ENCODE measurements at places on chromosomes 11 and 22.

DNA sequence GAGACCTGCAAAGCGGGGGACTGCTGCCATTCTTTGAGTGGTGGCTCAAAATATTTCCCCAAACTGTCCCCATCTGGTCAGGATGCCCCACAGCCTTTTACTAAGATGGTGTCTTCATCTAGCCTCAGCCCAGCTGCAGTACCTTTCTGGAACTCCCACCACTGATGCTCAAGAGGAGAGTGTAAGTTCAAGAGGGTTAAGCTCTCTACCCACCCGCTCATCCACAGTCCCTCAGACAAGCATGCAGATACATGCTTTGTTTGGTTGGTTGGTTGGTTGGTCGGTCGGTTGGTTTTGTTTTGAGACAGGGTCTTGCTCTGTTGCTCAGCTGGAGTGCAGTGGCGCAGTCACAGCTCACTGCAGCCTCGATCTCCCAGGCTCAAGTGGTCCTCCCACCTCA is 14.5 kb upstream of the CAVIN3 start:
- DNase-seq, result no peak

- peak; percentile 45 for DNase-seq
Measured at GRCh38 chr22:20117633-20118299, 740 bp upstream of the TRMT2A start.

- peak; percentile 42 for DNase-seq
Measured at GRCh38 chr22:33658775-33659174, 261.5 kb downstream of the LARGE1 start.

- no peak for DNase-seq
Measured at GRCh38 chr11:132980670-132981069, 551.6 kb downstream of the OPCML start.

DNA sequence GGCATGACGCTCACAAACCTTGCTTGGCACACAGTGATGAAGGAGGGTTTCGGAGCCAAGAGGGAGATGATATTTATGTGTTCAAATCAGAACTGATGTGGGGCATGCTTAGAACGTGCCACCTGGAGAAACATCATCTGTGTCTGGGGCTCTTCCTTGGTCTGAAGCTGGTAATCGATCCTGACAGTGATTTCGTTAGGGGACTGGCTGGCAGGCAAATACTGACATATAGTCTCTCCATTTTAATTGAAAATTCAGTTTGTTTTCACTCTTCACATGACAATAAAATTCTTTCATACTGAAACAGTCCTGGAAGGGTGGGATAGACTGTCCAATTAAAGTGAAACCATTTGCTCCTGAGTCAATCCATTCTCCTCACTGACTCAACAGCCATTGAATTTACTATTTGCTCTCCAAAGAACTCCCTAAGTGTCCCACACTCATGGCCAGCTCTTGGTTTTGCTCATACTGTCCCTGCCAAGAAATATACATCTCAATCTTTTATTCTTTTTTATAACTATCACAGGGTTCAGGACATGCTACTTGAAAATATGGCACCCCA is 134.8 kb downstream of the TRPC6 start:
- no peak for DNase-seq

GRCh38 chr11:63951779-63952536 is 13.2 kb downstream of the NAA40 start:
- no peak for DNase-seq

- no peak for DNase-seq
Measured at GRCh38 chr22:27576815-27577573, 224.6 kb downstream of the MN1 start.

DNA sequence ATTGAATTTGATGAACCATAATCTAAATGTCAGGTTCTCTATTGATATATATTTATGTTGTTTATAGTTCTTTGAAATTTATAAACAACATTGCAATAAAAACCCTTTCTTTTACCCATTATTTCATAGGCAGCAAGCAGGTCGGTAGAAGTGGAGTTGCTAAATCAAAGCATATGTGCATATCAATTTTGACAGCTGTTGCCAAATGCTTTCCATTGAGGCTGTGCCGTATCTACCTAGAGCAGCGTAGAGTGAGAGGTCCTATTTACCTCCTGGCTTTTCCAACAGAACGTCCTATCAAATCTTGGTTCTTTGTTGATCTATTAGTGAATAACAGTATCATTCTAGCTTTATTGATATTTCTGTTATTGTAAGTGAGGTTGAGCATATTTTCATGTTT is 77.5 kb upstream of the SLC22A12 start:
- DNase-seq, result no peak

GRCh38 chr11:15580775-15581095 is 466.0 kb downstream of the INSC start:
- DNase-seq, result no peak

DNA sequence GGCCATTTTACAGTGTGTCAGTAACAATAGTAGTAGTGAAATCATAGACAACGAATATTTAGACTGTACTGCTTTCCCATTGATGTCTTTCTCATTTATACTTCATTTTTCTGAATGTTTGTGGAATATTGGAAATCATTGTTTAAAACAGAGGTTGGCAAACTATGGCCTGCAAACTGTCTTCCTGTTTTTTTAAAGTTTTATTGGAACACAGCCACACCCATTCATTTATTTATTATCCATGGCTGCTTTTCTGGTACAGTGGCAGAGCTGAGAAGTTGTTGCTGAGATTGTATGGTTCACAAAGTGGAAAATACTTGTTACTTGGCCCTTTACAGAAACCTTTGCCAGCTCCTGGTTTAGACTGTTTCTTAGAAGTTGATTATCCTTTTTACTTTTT is 13.7 kb downstream of the FAR1 start:
- DNase-seq, result no peak

DNA sequence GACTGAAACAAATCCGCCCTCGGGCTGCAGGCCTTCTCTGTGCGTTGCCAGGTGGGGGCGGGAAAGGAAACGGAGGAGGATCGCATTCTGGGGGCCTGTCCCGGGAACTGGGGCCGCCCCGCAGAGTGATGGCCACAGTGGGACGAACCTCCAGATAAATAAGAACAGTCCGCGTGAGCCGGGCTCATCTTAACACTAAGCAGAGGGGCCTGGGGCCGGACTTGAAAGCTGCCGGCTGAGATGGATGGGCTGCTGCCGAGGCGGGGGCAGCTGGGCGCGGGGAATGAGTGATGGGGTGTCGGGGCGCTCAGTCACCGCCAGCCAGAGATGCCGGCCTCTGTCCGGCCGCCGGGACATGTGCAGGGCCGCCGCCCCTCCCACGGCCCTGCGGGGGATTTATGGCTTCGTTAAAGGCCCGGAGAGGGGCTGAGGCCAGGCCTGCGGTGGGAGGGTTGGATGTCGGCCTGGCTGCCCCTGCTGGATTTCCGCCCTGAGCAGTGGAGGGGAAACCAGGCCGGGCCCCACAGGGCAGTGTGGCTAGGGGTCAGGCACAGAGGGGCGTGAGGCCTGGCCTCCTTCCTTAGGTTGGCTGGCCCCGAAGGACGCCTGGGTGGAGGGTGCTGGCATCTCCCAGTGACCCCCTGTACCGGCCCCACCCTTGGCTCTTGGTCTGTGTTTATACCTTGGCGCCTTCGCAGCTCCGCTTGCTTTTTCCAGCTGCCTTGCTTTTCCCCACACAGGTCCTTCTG is 45.3 kb upstream of the CD82 start:
- DNase-seq, result no peak

DNA sequence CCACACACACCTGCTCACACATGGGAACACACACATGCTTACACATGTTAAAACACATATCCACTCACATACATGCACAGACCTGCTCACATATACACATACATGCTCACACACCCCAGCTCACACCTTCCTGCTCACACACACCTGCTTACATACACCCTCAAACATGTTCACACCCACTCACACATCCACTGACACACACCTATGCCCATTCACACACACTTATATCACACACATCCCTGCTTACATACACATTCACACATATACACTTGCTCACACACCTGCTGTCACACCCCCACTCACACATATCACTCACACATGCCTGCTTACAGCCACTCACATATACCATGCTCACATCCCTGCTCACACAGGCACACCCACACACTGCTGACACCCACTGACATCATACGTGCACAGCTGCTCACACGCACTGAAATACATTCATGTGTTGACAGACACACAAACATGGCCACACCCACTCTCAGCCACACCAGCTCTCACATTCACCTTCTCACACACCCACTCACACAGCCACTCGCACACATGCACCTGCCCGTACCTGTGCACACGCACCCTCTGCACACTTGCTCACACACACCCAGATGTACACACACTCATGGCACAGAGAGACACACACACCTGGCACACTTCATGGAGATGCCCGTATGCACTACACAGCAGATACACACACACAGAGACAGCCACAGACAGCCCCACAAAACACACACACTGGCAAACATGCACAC is 5.7 kb upstream of the MYBPC3 start:
- DNase-seq, result no peak

GRCh38 chr11:33646168-33646567 is 54.5 kb downstream of the C11orf91 start:
- no peak for DNase-seq

GRCh38 chr22:41856469-41856868 is 23.6 kb downstream of the SREBF2 start:
- no peak for DNase-seq

GRCh38 chr22:44316393-44317122 is 3.8 kb upstream of the SHISAL1 start:
- DNase-seq, result no peak

DNA sequence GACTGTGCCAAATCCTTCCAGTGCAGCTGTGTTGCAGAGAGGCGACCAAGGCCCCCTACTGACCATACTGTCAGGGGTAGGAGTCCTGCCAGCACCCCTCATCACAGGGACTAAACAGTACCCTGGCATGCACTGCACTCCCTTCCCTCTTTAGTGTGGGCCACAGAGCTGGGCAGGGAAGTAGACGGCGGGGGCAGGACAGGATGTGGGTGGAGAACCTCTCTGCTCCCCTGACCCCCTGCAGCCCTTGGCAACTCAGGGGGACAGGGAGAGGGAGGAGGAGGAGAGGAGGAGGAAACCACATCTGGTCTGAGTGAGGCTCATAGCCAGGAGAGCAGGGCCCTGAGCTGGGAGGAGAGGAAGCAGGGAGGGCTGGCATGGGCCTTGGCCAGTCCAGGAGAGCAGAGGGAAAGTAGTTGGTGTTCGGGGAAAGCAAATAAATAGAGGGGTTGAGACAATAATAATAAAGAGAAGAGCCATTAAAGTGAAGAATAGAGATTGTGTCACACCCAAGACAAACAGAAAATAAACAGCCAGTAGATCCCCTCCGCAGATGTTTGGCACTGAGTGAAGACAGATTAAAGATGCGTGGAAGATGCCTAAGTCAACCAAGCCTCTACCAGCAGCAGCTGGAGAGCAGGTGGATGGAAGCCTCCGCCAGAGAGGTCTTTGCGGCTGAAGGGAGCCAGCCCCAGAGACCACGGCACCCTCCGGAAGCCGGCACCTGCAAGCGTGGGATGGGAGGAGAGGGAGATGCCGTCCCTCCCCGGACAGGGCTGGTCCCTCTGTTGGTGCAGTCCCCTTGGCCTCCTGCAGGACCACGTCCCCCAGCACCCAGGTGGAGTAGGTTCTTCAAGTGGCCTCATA is 61.5 kb downstream of the RPUSD4 start:
- no peak for DNase-seq

DNA sequence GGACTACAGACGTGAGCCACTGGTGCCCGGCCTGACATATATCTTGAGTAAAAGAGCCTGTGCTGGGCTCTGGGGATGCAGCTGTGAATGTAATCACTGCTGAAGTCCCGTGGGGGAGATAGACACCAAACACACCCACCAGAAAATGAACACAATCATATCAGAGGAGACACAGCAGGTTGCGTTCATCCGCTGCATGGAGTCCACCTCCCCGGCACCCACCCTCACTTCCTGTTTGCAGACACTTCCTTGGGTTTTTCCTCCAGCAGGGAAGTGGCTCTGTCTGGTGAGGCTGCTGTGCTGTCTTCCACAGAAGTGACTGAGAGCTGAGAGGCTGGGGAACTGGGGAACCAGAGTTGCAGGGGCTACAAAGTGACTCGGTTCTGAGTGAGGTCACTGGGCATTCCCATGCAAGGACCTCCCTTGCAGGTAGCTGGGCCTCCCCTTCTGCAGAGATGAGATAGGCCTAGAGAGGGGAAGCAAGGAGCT is 7.2 kb downstream of the MICALL1 start:
- no peak for DNase-seq

DNA sequence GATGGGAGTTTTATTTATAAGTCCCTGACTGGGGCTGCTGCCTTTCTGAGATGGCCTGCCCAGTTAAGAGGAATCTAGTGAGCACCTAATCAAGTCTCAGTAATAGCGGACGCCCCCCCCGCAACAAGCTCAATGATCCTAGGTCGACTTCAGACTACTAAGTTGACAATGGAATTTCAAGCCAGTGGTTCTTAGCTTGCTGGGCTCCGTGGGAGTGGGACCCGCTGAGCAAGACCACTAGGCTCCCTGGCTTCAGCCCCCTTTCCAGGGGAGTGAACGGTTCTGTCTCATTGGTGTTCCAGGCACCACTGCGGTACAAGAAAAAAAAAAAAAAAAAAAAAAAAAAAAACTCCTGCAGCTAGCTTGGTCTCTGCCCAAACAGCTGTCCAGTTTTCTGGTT is 156.8 kb upstream of the CARD18 start:
- no peak for DNase-seq

Data from AG20443 (cell line).